ENCODE measurements at places on chromosomes 4 and X.

- DNase-seq: no peak
Observed at GRCh38 chrX:10135561-10136399, 21.0 kb upstream of the CLCN4 start.

DNA sequence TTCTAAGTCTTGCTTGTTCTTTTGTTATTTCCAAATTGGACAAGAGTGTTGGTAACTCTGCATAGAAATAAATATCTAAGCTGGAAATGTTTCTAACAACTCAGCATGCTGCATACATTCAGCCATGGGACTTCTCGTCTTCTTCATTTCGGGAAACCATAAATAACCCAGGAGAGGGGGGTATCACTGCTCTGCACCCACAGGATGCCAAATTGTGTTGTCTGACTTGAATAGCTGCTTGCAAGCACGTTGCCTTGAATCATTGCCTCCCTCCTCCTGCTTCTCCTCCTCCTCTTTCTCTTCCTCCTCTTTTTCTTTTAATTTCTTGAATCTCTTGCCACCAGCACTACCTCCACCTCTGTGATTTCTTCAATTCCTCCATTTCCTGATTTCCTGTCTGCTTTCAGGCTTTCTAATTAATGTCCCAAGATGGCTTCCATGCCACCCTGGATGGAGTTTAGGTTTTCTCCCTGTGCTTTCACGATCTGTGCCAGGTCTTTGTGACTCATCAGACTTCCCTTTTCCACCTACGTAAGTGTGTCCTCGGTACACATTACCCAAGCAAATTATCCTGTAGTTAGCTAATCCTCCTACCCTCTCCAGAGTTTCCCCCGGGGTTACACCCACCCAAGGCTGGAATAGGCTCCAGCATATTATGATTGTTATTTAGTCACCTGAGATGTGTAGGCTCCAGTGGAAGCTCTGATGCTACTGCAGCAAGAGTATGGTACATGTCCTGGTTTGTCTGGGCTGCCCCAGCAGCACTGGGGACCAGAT lies 122.6 kb upstream of the VCX3B start:
- DNase-seq: peak; percentile 52

DNA sequence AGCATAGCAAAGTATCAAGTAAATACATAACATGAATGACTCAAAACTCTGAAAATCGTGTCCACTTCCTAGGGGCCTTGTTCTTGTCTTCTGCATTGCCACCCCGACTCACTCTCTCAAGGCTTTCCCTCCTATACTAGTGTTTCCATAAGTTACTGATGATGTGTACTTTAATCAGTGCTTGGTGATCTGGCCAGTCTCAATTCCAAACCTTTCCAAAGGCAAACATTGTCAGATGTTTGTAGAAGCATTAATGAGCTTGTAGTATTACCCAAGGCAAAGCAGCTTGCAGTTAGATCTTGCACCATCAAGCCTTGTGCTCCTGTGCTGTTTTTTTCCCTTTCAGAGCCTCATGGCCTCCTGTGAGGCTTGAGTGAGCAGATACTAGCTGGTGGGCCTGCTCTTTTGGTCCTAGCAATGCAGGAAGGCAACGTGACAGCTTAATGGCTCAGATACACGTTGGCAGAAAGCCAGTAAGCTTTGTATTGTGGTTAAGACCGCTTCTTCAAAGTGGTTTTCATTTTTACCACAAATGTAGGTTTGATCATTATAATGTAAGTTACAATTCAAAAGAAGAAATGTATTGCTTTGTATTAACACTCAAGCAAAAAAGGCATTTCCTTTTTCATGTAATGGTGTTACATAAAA lies 51.8 kb downstream of the RBPJ start:
- peak; percentile 78 for DNase-seq

DNA sequence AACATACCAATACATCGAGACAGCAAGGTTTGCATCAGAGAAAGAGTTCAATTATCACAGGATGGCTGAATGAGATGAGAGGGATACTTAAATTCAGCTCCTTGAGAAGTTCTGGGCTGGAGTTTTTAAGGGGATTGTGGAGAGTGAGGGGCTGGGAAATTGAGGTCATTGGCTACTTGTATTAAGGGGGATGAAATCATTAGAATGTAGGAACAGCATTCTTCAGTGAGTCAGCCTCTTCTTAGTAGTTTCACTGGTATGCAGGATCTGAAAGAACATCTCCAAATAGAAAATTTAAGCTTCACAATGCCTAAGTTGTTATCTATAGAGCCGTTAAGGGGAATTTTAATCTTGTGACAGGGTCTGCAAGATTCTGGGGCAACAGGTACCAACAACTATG lies 211.6 kb upstream of the TAPT1 start:
- no peak for DNase-seq

DNA sequence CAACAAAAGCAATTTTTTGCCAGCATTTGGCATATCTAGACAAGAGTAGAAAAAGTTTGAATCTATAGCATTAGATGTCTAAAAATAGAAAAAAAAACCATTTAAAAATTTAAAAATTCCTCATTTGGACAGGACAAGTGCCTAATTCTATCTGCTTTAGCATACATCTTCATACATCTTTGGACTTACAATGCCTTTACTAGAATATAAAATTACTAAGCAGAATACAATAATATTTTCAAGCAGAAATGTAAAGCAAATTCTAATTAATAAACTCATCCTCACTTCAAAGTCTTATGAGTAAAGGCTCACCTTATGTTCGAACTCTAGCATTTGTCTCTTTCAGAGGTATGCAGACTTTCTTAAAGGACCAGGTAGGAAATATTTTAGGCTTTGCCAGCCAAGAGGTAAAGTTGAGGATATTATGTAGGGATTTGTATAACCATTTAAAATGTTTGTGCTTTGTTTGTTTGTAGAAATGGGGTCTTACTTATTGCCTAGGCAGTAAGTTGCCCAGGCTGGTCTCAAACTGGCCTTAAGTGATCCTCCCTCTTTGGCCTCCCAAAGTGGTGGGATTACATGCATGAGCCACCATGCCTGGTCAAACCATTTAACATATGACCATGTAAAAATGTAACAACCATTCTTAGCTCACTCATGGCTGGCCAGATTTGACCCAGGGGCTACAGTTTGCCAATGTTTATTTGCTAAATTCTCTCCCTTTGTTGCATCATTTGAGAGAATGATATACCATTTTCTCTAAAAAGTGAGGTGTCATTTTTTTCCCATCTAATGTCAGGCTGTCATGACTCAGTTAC lies 29.1 kb downstream of the UGDH start:
- DNase-seq: no peak

DNA sequence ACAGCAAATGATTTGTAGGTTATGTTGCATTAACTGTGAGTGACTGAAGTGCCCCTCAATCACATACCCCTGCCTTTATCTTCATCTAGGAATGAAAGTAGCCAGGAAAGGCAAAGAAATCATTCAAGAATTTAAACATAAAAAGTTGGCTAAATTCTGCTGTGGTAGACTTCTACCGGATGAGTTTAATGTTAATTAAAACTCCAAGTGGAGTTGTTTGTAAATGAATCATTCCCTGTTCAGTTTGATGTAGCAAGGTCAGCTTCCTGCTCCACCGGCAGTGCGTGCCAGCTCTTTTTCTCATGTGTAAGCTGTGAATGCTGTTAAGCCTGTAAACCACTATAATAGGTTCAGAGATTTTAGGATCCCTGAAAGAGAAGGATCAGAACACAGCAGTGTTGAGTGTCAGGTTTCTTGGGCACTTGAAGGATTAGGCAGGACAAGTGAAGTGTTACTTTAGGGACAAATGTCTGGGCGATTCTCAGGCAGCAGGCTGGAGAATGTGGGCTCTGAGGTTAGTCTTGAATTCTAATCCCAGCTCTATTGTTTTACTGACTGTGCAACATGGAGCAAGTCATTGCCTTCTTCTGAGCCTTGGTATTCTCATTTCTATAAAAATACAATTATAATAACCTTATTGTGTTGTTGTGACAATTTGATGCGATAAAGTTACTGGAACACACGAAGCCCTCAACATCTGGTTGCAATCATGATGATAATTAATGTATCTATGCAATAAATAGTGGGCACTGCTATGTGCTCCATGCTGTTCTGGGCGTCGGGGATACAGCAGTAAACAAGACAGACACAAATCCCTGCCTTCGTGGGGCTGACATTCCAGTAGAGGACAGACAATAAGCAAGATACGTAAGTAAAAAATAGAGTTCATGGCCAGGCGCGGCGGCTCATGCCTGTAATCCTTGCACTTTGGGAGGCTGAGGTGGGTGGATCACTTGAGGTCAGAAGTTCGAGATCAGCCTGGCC lies 112.0 kb downstream of the SHROOM3 start:
- DNase-seq: peak; percentile 72

- DNase-seq: no peak
Observed at GRCh38 chr4:27278615-27279375, 418.2 kb downstream of the STIM2 start.

DNA sequence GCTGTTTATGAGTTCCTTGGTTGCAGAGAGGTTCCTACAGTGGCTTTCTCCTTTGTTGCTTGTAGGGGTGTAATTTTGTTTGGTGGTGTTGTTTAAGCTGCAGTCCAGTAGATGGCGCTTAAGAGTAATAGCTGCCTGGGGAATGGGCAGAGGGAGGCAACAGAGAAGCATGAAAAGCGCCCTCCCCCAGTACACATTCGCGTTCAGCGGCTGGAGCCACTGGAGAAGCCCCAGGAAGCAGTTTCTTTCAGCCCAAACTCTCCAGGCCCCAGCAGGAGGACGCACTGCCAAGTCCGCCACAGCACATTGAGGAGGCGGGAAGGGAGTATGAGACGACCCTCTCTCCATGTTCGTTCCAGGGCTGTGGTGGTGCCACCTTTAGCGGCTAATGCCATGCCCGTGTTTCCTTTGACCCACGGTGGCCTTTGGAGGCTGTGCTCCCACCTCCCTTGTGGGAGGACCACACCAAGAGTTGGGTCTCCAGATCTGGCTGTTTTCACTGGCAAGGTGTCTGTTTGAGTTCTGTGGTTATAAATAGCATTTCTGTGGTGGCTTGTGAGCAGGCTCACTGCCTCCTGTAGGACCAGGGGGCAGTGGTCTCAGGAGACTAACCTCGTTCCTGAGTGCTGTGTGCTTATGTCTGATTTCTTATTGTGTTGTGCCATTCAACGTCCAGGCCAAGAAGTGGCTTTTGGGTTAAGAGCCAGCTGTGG lies 252.3 kb downstream of the ARHGAP10 start:
- no peak for DNase-seq

DNA sequence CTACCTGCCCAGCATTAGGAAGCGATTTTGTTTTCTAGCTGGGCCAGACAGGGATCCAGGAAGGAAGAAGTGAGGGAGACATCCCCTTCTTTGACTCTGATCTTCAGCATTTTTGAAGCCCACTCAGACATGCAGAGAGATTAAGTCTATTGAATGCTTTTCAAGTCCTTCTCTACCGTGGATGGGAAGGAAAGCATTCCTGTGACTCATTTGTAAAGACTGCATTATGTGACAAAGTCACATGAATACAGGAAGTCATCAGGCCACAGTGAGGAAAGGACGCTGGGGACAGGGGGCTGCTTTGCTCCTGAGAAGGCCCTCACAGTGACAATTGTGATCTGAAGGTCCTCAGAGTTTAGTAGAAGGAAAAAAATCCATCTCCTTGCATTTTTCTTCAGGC lies 67.4 kb upstream of the GBA3 start:
- DNase-seq: peak; percentile 41

- no peak for DNase-seq
Observed at GRCh38 chr4:12562021-12562420, 922.1 kb downstream of the RAB28 start.

- DNase-seq: peak; percentile 71
Observed at GRCh38 chr4:3346146-3346545, 53.3 kb downstream of the RGS12 start.

DNA sequence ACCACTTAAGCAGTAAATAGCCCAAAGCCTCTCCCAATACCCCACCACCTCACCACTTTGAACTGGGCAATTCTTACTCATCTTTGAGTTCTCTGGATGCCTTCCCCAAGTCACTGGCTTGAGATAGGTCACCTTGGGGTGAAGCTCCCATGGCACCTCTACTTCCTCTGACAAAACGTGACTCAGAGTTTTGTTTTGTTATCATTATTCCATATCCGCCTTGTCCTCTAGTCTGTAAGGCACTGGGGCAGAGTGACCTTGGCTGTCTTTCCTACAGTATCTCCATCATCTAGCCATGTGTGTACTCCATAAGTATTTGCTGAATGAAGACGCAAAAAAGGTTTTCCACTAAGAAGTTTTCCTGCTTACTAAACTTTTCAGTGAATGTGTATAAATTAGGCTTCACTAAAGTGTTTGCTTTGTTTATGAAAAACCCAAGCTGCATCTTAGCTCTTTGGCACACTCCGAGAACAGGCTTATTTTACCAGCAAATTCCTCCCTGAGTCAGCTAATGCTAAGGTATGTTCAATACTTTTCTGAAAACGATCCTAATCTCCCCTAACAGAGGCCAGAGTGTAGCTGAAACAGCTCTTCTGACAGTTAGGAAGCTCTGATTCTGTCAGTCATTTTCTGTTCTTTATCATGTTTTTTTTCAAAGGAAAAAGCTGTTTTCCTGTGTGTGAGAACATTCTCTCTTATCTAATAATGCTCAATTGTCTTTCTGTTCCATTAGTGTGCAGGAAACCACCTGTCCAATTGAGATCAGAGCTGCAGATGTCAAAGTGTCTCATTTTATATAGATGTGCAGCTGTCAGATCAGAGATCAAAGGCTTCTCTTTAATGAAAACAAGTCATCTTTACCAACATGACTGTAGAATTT lies 30.2 kb upstream of the TSPAN5 start:
- DNase-seq: peak; percentile 66

- DNase-seq: no peak
Observed at GRCh38 chrX:65874765-65875164, 165.1 kb downstream of the VSIG4 start.

DNA sequence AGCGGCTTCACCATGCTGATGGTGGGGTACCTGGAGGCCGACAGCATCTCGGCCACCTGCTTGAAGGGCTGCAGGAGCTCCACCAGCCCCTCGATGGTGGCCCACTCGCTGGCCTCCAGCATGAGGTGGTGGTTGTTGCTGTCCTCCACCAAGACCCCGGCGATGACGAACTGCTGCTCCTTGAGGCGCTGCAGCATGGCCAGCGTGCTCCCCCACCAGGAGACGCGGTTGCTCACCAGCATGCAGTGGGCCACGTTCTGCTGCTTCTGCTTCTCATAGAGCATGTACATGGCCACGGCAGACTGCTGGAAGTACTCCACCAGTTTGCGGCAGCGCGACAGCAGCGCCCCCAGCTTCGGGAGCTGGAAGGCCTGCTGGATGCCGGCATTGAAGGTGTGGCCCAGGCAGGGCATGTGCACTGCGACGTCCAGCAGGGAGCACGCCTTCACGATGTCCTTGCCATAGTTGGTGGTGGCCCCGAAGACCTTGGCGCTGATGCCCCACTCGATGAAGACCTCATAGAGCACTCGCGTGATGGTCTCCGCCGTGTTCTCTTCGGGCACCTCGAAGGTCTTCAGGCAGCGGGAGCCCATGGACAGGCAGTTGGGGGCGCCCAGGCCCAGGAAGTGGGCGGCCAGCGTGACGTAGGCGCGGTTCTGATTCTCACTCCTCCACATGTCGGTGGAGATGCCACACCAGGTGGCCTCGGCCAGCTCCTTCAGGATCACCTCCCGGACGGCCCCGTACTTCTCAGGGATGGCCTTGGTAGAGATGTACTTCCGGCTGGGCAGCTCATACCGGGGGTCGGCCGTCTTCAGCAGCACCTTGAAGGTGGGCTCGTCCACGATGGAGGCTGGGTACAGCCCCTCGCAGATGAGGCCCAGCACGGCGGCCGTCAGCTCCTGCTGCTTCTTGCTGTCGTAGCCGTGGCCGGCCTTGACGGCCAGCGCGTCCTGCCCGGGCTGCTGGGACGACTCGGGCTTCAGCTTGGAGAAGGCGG lies 11.0 kb downstream of the DHRSX start:
- DNase-seq: no peak

- DNase-seq: no peak
Observed at GRCh38 chr4:20017070-20017776, 234.5 kb upstream of the SLIT2 start.

- DNase-seq: no peak
Observed at GRCh38 chrX:14362721-14363120, 166.6 kb upstream of the GLRA2 start.
